Activated T-cell treated with anti-CD3 and anti-CD28 coated beads, Interleukin-2, amount 50 U/mL, for 72 hours (primary cell): ENCODE measurements at places on chromosomes 7 and 10.

DNA sequence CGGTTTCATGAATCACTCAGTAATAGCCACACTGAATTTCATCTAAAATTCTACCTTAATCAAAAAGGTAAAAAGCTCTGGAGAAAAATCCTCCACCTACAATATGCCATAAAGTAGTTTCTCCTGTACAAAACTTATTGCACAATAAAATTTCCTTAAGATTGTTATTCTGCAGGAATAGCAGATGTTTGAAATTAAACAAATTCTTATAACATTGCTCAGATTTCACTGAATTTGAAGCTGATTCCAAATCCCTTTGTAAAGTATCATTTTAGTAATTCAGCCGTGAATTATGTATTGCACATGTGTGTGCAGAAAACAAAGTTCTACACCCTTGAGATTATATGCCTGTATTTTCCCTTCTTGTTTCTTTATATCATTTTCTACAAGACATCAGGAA, 123.8 kb downstream of the AMPH start:
- DNase-seq: no peak

DNA sequence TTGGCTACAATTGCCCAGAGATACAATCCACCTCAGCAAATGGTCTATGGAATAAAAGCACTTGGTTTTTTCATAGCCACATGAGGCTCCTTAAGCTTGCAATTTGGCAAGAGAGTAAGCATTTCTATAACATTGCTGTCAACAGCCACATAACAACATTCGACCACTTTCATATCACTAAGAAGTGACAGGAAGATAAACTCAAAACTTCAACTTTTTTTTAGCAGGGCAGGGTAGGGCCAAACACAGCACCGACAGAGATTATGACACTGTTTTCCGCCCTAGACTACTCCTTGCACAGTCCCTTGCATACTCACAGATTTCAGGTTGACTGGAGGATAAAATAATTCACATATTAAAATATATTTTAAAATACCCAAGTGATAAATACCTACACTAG, 185.4 kb downstream of the JAZF1 start:
- no peak for DNase-seq

DNA sequence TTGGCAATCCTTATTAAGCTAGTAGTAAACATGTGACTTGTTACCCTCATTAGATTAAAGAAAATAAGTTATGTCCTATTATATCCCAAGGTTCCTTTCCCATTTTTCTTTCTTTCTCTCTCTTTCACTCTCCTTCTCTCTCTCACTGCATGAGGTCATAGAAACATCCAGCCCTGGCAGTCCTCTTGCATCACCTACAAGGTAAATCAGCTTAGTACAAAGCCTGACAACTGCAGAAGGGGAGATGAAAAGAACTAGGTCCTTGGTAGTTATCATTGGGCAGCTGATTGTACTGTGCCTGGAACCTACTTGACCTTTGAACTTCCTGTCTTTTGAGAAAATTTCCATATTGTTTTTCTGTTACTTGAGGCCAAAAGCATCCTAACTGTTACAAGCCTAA, 307.9 kb upstream of the SP8 start:
- DNase-seq: no peak

DNA sequence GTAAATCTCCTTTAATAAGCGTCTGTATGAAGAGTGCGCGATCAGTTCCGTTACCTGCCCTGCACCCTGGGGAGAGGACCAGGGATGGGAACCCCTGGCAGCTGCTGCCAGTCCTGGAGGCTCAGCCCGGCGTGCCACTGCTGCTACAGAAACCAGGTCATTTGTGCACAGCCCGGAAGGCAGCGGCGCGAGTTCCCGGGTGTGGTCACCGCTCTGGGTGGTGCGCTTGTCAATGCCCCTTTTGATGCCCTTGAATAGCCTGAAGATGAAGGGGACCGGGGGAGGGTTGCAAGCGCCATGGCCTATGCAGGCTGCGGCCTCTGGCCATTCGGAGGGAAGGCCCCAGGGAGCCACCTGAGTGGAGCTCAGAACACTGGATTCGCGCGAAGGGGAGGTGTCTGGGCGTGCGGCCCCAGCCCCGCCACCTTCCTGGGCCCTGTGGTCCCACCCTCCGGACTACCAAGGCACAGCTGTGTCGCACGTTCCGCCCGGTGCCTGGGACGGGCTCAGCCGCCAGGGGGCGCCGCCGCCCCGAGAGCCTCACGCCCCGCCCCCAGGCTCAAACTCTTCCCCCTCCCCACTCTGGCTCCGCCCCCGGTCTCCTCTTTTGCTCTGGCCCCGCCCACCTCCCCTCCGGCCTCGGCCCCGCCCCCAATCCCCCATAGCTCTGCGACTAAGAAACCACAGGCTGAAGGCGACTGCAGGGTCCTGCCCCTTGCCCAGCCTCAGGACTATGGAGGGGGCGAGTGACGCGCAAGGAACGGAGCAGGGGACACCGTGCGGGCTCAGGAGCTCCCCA, 16.5 kb downstream of the AP5Z1 start:
- peak; percentile 87 for DNase-seq

DNA sequence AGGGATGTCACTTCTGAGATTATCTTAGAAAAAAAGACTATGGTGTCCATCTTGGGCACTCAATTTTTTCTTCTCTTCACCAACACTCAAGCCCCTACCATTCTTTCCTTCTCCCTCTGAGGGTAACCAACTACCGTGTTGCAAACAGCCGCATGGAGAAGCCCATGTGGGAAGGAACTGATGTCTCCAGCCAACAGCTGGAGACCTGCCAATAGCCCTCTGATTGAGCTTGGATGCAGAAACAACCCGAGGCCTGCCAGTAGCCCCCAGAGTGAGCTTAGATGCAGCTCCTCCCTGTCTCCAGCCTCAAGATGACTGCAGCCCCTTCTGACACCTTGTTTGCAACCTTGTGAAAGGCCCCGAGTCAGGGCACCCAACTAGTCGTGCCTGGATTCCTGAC, 36.4 kb upstream of the CHCHD3 start:
- no peak for DNase-seq

DNA sequence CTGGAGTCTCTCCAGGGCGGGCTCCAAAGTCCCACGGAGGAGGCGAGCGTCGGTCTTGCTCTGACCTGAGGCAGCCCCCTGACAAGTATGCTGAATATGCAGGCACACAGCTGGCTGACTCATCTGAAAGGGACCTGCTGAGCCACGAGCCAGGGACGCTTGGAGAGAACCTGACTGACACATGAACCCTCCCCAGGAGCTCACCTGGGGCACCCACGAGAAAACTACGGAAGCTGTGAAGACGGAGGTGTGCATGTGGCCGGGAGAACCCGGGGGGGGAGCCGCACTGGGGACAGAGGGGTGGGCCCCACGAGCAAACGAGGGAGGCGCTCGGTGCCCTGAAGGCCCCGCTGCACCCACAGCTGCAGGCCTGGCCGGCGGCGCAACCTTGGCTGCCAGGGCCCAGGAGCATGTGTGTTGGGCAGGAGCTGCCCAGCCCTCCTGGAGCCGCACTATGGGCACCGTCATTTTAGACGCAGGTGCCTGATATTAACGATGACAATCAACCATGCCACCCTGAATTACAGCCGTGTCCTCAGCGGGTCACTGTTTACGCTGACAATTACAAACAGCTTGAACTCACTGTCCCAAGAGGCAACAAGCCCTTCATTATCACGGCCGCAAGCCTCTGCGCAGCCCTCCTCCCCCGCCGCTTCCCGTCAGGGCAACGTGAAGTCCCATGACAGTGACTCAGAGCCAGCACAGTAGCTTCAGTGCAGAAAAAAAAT, 64.7 kb downstream of the DIP2C start:
- DNase-seq: no peak
